ENCODE measurements at places on chromosomes 12 and 14. TPM values are rescaled to one million over a fixed set of nuclear protein-coding genes. Genes with fewer than 3 reads are reported as not detected.
A peak's percentile ranks its signal among the peaks of the same experiment; 100 is the strongest.

DNA sequence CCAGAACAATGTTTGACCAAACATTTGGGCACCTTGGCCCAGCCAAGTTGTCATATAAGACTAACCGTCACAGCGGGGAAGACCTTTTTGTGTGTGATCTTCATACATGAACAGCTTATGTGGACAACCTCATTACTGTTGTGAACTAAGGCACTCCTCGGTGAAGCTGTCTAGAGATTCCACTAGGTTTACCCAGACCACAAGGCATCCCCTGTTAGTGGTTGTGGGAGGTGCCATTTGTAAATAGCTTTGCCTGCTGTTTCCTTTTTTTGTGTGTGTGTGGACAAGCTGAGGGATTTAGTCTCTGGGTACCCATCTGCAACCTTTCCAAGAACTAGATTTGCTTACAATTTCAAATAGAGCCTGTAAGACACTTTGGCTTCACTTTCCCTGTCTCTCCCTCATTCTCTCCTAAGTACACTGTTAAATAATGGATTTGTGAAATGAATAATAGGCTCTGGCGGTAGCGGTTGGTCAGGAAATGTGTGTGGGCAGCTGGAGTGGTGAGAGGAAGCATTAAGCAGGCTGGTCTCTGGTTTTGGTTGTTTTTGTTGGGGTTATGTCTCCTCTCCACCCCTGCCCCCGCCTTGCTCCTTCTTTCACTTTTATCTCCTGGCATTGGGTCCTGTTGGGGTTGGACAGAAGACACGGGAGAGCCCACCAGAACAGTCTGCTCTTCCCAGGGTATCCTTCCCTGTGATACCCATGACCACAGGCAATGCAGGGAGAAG lies 727.6 kb downstream of the VRK1 start:
- DNase-seq: no peak

- DNase-seq: no peak
Measured at GRCh38 chr12:52037248-52037861, 13.9 kb upstream of the NR4A1 start.

GRCh38 chr12:108879615-108880254 lies at the start of gene DAO:
TSS of gene DAO (plus strand) at chr12:108880092. CDS start at chr12:108885007, 4,915 bp downstream.
- no peak for DNase-seq

Gene MSI1
- not detected for total RNA-seq

DNA sequence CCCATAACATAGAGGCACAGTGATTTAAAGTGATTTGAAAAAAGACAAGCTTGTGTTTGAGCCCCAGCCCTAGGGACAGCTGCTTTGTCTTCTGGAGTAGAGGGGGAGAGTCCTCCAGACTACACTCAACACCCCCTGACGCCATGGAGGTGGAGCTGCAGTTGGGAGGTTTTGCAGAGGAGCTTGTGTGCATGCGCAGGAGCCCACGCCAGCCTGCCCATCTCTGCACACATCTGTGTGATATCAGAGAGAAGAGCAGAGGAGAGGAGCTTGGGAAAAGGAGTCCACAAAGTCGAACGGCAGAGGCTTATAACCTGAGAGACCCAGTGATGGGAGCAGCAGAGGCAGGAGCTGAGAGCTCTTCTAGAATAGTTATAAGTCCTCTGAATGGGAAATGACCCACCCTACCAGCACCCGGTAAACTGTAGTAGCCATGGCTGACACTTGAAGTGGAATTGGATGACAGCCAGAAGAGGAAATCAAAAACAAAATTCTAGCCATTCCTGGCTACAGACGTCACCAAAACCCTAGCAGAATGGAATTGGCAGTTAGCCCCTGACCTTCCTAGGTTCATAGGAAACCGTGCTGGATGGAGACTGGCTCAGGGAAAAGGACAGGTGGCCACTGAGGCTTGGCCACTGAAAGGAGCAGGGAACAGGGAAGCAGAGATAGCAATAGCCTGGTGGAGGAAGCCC lies 185.1 kb upstream of the VASH1 start:
- DNase-seq: peak; percentile 12

- DNase-seq: peak; percentile 66
Measured at GRCh38 chr14:53630336-53630735, 326.3 kb downstream of the BMP4 start.

DNA sequence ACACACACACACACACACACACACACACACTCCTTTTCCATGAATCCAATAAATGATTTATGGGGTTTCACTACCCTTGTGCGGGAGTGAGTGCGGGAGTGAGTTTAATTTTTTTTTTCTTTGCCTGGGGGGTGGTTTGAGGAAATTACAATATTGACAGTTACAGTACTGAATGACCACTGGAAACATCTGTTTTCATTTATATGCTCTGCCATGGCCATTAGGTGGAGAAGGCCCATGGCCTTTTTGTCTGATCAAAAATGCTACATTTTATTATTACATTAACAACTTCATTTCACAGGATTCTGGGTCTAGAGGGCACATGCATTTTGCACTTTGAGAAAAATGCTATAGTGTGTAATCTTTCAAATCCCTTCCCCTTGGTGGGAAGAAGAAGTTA lies 5.9 kb downstream of the TBX3 start:
- DNase-seq: no peak

- DNase-seq: peak; percentile 5
Measured at GRCh38 chr12:105676694-105677093, 346.2 kb downstream of the C12orf75 start.

GRCh38 chr12:31773867-31774266 lies 45.0 kb upstream of the AMN1 start:
- peak; percentile 22 for DNase-seq

Gene DTX1
- total RNA-seq: 0.35 TPM

GRCh38 chr12:43113135-43113534 lies 438.9 kb downstream of the ADAMTS20 start:
- peak; percentile 42 for DNase-seq

Gene AICDA
- total RNA-seq: 0.30 TPM

Gene SERPINA1
- 32.1 TPM for total RNA-seq

Gene APOF
- total RNA-seq: not detected

DNA sequence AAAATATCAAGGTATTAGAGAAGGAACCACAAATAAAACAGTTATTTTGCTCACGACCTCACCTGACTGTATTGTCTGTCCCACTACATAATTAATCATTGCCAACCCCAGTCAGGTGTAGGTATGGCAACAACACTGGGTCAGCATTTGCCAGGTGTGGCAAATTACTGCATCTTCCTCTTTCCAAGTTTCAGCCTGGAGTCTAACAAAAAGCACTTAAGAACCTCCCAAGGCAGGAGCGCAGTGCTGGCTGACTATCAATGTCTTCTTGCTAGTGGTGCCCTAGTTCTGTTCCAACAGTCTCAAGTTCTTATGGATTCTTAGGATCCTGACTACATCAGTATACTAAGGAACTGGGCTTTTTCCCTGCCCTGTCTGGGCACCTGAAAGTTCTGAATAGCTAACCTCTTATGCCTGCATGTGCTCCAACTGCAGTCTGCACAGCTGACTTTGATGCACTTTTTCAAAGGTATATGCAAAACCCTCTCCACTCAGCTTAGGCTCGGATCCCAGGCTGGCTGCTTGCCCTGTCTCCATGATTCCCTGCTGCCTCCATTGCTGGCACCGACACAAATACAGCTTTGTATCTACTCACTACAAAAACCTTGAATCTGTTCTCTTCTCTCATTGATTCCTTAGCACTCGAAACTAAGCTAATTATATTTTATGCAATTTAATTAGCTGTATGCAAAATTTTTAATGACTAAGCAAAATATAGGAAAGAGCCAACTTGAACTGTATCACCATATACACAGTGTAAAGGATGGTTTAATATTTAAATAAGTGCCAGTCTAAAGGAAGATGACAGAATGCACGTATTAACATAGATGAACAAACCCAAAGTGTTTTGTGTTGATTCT lies 113.3 kb downstream of the PRKD1 start:
- DNase-seq: no peak

Gene SERPINA3
- 46.4 TPM for total RNA-seq

GRCh38 chr14:73818821-73819220 lies 32.8 kb upstream of the PTGR2 start:
- DNase-seq: no peak

Gene ACSM4
- not detected for total RNA-seq

Gene RHOJ
- total RNA-seq: not detected

DNA sequence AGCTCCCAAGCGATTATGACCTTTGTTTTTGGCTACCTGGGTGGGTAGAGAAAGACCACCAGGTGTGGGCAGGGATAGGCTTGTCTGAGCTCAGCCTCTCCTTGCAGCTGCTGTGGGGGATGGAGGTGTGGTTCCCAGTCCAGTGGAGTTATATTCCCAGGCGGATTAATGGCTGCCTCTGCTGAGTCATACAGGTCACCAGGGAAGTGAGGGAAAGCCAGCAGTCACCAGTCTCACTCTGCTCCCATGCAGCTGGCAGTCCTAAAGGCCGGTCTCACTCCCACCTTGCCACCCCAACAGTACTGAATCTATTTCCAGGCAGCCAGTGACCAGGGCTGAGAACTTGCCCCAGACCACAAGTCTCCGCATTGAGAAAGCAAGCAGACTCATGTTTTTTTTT lies 399.2 kb downstream of the VRK1 start:
- DNase-seq: peak; percentile 13

DNA sequence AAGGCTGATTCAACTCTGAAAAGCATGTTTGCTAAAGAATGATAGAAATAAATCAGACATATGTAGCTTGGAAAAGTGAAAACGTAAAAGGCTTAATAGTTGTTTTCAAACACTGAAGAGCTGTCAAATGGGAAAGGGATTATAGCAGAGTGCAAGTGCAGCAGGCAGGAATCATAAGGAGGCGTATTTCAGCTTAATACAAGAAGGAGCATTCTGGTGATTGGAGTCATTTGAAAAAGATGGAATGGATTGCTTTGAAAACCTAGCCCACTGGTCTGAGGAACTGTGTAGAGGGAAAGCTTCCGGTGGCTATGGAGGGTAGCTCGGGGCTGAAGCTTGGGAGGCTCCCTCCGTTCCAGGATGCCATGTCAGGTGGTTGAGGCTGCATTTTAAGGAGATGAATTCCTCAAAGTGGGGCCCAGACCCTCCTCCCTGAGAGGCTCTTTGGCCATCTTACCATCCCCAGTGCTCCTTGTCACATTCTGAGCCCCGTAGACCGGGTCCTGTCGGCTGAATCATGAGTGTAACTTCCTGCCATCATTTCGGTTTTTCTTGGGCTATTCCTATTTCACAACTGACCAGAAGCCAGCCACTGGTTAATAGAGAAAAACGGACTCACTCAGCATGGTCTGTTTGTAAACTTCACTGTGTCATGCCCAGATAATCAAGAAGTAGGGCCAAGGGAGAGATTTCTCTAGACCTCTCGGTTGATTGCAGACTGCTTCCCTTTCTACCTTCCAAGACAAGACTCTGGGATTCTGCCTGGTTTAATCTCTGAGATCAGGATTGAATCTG lies 6.5 kb downstream of the WNT5B start:
- DNase-seq: no peak

- no peak for DNase-seq
Measured at GRCh38 chr14:98592611-98593170, 679.3 kb downstream of the BCL11B start.

Gene RNASE7
- not detected for total RNA-seq

DNA sequence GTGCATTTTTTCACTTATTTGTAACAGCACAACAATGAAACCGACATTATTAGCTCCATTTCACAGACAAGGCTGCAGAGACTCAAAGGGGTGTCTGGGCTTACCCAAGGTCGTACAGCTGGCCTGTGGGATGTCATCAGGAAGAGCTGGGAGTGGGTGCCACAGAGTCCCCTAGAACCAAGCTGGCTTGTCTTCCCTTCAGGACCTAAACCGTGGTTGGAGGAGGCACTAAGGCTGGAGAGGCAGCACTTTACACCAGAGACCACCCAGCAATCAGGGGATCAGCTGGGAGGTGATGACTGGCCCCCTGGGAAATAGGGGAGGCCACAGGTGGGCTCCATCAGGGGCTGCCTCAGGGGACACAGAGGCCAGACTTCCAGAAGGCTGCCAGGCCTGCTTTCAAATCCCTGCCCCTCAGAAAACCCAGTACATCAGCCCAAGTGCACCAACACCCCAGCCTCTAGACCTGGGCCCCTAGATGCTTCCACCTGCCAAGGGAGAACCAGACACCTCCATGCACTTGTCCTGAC lies 28.3 kb downstream of the DIO3 start:
- no peak for DNase-seq

DNA sequence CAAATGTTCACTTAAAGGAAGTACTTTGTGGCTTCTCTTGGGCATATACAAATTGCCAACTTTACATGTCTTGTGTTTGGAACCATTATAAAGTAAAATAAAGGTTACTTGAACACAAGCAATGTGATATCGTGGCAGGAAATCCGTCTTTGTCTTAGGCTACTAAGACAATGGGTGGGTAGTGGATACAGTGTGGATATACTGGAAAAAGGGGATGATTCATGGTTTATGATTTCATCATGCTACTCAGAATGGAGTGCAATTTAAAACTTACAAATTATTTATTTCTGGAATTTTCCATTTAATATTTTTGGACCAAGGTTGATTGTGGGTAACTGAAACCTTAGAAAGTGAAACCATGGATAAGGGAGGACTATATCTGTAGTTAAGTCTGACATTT lies 48.4 kb downstream of the MYRFL start:
- DNase-seq: no peak

DNA sequence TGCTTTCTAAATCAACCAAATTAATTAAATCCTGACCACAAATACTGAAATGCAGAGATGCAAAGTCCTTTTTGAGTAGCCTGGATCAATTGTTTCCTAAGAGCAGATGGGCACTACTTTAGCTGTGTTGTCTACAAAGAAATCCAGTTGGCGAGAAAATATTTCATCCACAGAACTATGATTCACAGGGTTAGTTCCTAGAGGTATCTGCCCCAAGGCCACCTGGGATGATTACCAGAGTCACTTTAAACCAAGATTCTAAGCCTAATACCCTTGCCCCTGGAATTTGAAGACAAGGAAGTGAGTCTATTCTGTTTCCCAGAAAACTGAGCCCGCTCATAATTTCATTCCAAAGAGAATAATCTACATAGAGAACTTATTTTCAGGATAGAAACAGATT lies 198.4 kb downstream of the PPM1H start:
- peak; percentile 57 for DNase-seq

Gene BTBD6
- total RNA-seq: 44.1 TPM

GRCh38 chr12:109266106-109266879 lies 42.8 kb downstream of the FOXN4 start:
- DNase-seq: no peak

GRCh38 chr12:3520168-3520567 lies 29.2 kb downstream of the PRMT8 start:
- DNase-seq: no peak

Gene SLC10A1
- total RNA-seq: not detected

GRCh38 chr14:54902521-54903420 lies at the start of gene GCH1:
TSS of gene GCH1 (minus strand) at chr14:54902826. CDS start at chr14:54902663, 163 bp downstream.
- DNase-seq: peak; percentile 32

- no peak for DNase-seq
Measured at GRCh38 chr12:53710091-53710490, 17.2 kb downstream of the CALCOCO1 start.

Gene GALNT9
- 0.35 TPM for total RNA-seq

DNA sequence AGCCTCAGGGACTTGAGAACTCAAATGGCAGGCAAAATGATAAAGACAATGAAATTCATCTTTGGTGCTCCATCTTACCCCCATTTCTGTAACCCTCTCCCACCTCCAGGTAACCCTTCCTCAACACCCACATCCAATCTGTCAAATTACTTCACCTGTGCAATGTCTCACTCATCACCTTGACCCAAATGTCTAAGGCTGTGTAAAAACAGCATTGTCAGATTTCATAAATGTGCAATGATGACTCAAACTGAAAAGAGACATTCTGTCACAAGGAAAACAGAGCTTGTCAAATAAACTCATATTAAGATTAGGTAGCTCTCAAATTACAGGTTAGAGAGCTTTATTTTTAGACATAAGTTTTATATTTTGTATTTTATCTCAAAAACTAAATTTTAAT lies 19.9 kb upstream of the COCH start:
- no peak for DNase-seq

Gene FAR2
- 1.6 TPM for total RNA-seq

Gene AJUBA
- total RNA-seq: 189 TPM
